Epithelial cell of alveolus of lung (primary cell): ENCODE measurements at places on chromosomes 4 and X. TPM values are rescaled to one million over a fixed set of nuclear protein-coding genes. Genes with fewer than 3 reads are reported as not detected.

The FRMPD4 gene
- 0.48 and 1.0 TPM in 2 replicates for total RNA-seq

The CDS1 gene
- 0.56 and 1.0 TPM in 2 replicates for total RNA-seq

The AFM gene
- not detected in 2 replicates for total RNA-seq

The IGBP1 gene
- 56.8 and 92.4 TPM in 2 replicates for total RNA-seq

The SCRG1 gene
- 0.13 TPM in 1 of 2 replicates, not detected in the other for total RNA-seq

The RBMXL3 gene
- not detected in 2 replicates for total RNA-seq
